ENCODE measurements at places on chromosomes 13 and 19. TPM values are rescaled to one million over a fixed set of nuclear protein-coding genes. Genes with fewer than 3 reads are reported as not detected.

GRCh38 chr13:42559057-42559456, 14.9 kb upstream of the TNFSF11 start:
- no peak overlapping the region for H3K4me3 ChIP-seq
- H3K27ac ChIP-seq, result no peak overlapping the region
- no peaks in the 10 kb centered on the region for H3K36me3 ChIP-seq
- H3K4me1 ChIP-seq, result no peaks in the 10 kb centered on the region
- no peak for DNase-seq

- no peaks in the 10 kb centered on the region for H3K27me3 ChIP-seq
- no peaks in the 10 kb centered on the region for H3K36me3 ChIP-seq
- peak overlapping the region; percentile 68 for H3K27ac ChIP-seq
- H3K4me3 ChIP-seq, result peak overlapping the region; percentile 79
- peaks cover 24% of the 10 kb centered on the region for H3K4me1 ChIP-seq
These were observed 2.1 kb downstream of the EFNB2 start for GRCh38 chr13:106533101-106533942.

CRLF1 gene
- 3.2 TPM for polyA plus RNA-seq

DNA sequence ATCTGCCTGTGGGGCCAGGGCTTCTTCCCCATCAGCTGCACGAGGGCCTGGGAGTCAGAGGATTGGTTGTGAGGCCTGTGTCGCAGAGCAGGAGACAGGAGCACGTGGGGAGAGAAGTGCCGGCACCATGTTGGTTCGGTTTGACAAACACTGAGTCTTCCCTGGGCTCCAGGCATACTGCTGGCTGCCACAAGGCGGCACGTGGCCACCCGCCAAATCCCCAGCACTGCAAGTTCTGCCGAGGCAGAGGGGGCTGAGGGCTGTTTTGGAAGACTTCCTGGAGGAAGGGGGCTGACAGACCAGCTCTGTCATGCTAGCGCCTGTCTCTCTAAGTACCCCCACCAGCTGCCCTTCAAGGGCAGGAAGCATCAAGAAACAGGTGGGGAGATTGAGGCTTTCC, 9.5 kb downstream of the SHANK1 start:
- H3K36me3 ChIP-seq, result no peaks in the 10 kb centered on the region
- H3K4me1 ChIP-seq, result no peaks in the 10 kb centered on the region
- H3K27ac ChIP-seq, result no peak overlapping the region
- DNase-seq, result no peak

VN1R4 gene
- polyA plus RNA-seq, result not detected

UNC13A gene
- 2.7 TPM for polyA plus RNA-seq

DNA sequence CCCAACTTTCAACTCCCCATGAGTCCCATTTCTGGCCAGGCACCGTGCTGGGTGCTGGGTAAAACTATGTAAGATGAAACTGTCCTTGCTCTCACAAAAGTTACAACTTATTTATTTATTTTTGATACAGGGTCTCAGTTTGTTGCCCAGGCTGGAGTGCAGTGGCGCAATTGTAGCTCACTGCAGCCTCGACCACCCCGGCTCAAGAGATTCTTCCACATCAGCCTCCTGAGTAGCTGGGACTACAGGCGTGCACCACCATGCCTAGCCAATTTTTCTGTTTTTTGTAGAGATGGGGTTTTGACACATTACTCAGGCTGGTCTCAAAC, 12.9 kb upstream of the CADM4 start:
- DNase-seq, result no peak
- no peaks in the 10 kb centered on the region for H3K4me1 ChIP-seq
- H3K27ac ChIP-seq, result no peak overlapping the region
- H3K4me3 ChIP-seq, result no peak overlapping the region
- peaks cover 3% of the 10 kb centered on the region for H3K36me3 ChIP-seq
- H3K27me3 ChIP-seq, result no peaks in the 10 kb centered on the region
